ENCODE measurements at places on chromosomes 2 and 18.

GRCh38 chr2:10559634-10560224 lies 111.6 kb upstream of the ODC1 start:
- no peak for DNase-seq

DNA sequence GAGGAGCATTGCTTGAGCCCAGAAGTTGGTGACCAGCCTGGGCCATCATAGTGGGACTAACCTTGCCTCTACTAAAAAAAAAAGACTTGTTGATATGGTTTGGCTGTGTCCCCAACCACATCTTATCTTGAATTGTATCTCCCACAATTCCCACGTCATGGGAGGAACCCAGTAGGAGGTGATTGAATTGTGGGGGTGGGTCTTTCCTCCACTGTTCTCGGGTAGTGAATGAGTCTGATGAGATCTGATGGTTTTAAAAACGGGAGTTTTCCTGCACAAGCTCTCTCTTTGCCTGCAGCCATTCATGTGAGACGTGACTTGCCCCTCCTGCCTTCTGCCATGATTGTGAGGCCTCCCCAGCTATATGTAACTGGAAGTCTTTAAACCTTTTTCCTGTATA lies 47.0 kb downstream of the PROC start:
- DNase-seq = no peak

DNA sequence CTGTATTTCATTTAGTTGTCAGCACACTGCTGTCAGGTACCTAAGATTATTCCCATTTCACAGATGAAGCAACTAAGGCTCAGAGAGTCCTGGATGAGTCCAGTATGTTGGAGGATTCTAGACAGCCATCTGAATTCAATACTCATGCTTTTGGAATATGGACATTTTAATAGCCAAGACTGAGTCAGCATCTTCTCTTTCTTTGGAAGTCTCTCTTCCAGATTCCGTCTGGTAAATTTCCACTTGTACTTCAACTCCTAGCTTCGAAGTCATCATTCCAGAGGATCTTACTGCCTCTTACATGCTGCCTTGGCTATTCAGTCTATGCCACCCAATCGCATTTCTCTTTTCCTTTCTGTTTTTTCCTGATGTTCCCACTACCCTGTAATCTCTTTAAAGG lies 40.6 kb downstream of the INSIG2 start:
- DNase-seq = no peak

GRCh38 chr2:127278959-127279358 lies 15.0 kb downstream of the ERCC3 start:
- no peak for DNase-seq

DNA sequence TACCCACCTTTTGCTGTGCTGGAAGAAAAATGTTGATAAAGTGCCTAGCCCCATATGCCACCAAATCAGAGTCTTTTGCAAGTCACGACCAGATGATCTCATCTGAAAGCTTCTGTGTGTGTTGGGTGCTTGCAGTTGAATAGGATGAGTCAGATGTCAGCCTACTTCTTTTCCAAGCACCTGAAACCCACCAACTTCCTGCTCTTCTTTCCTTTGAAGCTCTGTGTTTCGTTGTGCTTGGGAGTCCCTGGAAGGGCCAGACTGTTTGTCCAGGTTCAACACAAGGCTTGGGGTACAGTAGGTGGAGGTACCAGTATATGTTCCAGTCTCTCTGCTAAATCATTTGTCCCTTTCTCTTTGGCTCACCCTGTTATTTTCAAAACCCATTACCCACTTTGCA lies 36.8 kb upstream of the LCLAT1 start:
- DNase-seq = no peak

DNA sequence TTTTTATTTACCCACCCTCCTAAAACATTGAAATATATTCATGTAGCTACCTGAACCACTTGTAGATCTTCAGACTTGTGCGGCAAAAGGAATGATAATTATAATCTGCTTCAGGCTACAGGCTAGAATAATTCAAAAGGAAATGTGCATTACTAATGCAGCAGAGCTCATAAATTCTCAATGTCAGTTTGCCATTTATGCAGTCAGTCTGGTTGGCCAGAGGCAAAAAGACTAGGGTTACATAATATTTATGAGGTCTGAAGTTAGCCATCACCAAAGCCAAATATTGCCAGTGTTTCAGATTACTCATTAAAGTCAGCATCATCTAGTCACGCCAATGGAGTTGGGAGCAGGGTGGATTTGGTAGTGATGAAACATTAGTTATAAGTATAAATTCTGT lies 38.9 kb downstream of the METAP1D start:
- no peak for DNase-seq

DNA sequence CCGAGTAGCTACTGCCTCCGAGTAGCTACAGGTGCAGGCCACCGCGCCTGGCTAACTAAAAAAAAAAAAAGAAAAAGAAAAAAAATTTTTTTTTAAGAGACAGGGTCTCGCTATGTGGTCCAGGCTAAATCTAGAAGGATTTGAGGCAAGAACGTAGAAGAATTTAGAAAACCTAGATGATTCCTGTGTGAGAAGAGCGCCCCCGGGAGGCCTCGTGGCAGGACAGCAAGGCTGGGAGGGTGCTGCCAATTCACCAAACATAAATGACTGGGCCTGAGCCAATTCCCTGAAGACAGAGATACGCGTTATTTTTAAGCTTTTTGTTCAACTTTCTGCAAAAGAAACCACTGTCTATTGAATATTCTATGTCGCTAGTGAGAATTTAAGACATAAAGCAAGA lies 90.1 kb upstream of the TGFA start:
- DNase-seq = no peak

DNA sequence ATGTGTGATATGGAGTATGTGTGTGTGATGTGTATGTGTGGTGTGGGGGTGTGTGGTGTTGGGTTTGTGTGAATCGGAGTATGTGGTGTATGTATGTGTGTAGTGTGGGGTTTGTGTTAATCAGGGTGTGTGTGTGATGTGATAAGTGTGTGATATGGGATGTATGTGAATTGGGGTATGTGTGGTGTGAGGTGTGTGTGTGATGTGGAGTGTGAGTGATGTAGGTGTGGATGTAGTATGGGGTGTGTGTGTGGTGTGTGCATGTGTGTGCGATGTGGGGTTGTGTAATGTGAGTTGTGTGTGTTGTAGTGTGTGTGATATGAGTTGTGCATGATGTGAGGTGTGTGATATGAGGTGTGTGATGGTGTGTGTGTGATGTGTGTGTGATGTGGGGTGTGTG lies 54.4 kb downstream of the TWIST2 start:
- DNase-seq = no peak

GRCh38 chr18:12998332-12999060 lies 7.3 kb downstream of the CEP192 start:
- DNase-seq = no peak

GRCh38 chr2:45778720-45779171 lies 127.3 kb downstream of the PRKCE start:
- DNase-seq = peak; percentile 82

DNA sequence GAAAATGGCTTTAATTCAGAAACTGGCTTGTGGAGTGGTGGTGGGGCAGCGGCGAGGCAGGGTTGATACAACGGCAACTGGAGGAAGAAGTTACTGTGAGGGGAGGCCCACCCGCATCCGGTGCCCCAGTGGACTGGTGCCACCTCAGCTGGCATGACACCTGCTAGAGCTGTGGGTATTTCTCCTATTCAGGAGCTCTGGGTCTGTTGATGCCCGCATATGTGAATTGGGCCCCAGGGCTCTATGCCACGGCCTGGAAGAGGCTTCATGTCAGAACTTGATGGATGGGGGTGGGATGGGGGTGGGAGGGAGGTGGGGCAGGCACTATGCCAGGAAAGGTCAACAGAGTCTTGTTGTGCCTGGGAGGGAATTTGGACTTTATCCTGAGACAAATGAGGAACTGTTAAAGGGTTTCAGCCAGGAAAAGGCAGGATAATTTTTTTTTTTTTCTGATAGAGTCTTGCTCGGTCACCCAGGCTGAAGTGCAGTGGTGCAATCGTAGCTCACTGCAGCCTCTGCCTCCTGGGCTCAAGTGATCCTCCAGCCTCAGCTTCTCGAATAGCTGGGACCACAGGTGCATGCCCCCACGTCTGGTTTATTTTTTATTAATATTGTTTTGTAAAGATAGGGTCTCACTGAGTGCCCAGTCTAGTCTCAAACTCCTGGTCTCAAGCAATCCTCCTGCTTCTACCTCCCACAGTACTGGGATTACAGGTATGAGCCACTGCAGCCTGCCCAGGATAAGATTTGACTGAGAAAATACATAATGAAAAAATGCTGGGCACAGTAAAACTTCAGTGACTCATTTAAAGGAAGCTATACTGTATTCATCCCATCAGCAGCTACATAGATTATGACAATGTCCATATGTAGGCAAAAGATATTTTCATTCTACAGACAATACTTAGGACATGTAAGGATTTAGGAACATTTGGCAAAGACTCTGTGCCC lies 52.6 kb downstream of the SH2D6 start:
- peak; percentile 18 for DNase-seq

- DNase-seq = no peak
Observed at GRCh38 chr2:142307086-142307485, 176.3 kb upstream of the LRP1B start.

DNA sequence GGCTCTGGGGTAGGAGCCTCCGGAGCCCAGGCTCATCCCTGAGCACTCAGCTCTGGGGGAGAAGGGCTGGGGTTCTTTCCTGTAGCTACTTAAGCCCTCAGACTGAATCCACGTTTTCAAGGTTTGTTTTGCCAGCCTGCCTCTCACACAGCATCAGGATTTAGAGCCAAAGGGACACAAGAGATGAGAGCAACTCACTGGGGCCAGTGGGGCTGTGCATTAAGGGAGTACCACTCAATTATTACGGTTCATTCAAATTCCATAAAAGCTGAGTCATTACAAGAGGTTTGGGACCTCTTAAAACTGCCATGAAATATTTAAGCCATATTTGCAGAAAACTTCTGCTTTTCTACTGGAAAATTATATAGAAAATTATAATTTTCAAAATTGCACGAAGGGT lies 17.1 kb upstream of the SNED1 start:
- DNase-seq = no peak

DNA sequence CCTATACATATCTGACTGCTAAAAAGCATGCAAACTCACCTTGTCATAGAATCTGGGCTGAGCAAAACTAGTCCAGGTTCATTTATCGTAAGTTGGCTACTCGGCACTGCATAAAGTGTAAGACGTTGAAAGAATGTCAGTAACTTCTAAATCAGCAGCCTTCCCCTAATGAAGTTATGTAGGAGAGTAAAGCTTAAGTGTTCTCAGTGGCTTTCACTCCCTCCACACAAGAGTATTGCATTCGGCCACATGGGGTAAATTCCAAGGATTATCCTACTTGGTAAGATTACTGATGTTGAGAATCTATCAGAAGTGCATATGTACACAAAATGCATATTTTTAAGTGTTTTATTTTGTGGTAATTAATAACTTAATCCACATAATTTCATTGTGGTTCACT lies 130.1 kb downstream of the LCLAT1 start:
- DNase-seq = no peak

- DNase-seq = no peak
Observed at GRCh38 chr2:235539773-235540172, 45.9 kb downstream of the AGAP1 start.

DNA sequence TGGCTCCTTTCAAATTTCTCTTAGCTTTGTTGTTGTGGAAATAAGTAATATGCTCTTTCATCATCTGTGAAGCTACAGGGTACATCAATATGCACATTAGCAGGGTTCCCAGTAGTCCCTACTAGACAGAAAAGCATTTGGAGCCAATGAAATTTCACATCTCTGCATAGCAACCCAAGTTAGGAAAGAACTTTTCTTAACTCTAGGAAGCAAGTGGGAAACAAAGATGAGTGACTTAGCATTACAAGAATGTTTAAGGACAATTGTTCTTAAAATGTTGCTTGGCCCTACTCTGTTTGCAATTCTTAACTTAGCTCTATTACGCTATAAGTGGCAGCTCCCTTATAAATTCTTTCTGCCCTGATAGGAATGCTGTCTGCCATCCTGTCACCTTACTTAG lies 39.6 kb downstream of the ZEB2 start:
- no peak for DNase-seq

DNA sequence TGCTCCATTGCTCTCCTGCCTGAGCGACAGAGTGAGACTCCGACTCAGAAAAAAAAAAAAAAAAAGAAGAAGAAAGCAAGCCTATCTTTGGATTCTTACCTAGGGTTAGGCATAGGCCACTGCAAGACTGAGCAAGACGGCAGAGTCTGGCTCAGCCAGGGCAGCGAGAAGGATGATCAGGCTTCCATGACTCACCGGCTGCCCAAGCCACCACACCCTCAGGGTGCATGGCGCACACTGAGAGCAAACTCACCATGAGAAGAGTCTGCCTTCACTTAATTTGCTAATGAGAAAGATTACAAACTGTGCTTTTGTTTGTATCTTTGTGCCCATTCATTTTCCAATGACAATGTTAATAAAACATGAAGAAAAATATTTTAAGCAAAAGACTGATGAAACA lies 8.2 kb downstream of the FAM110C start:
- DNase-seq = no peak

DNA sequence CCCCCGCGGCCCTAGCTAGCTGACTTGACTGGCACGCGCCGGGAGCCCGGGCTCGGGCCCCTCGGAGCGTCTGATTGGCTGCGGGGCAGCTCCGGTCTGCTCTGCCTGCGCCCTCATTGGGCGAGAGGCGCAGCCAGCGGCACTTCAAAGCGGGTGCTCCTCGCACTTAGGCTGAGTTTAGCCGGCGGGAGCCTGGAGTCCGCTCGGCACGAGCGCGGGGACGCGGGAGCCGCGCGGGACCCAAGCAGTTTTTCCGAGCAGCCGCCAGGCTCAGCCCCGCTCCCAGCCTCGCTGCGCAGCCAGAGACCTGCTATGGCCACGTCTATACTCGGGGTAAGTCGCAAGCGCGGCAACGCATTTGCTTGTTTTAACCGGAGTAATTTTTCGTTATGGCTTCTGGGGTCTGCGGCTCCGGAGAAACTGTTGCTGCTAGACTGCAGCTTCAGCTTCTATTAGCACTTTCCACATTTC lies at the start of gene SP9:
Gene SP9 (plus strand): TSS at position 174 of the 471 bp plus-strand sequence. CDS start 139 bp downstream, at position 313.
- peak; percentile 44 for DNase-seq

- DNase-seq = no peak
Observed at GRCh38 chr2:58137856-58138255, 91.2 kb downstream of the VRK2 start.

DNA sequence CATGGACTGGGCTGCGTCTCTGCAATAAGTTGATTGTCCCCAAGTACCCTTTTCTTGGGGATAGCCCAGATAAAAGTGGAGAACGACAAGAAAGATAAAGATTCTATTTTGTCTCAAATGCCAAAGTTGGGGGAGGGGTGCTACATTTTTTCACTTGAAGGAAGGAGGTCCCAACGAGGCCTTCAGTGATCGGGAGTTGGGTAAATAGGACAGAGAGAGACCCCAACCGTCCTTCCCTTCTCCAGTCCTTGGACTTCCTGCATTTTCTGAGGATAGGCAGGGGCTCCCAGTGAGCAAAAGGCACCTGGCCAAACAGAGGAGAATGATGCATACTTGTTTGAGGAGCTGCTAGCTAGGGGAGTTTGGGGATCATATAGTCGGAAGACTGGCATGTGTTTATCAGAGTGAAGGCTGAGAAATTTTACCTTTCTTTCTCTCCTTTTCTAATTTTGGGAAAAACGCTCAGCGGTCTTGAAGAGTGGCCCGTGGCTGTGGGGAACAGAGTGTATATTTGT lies 3.5 kb upstream of the EN1 start:
- DNase-seq = no peak

GRCh38 chr2:64955467-64955866 lies 33.7 kb upstream of the SLC1A4 start:
- DNase-seq = no peak

- DNase-seq = no peak
Observed at GRCh38 chr2:237392186-237392585, 21.8 kb downstream of the COL6A3 start.

Data from BE2C (cell line).